NCI-H69 (cell line): ENCODE measurements at places on chromosomes 11 and 22.

GRCh38 chr11:3861683-3862082, 6.2 kb downstream of the STIM1 start:
- no peak for DNase-seq

DNA sequence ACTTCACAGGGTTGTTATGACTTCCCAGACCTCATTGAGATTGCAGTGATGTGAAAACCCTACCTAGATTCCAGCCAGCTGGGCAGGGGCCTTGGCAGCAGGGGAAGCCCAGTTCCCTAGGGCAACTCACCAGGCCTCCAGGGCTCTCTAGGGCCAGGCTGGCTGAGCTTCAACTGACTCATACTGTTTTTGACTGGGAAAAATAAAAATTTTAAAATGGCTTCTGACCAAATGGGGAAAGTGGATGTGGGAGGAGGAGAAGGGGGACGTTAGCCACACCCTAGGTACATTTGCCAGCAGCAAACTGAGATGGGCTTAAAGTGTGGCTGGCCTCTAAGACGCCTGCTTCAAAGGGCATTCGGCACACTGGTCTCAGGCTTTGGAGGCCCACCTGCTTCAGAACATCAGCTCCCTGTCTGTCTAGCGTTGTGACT, 39.0 kb downstream of the BMAL1 start:
- peak; percentile 39 for DNase-seq

DNA sequence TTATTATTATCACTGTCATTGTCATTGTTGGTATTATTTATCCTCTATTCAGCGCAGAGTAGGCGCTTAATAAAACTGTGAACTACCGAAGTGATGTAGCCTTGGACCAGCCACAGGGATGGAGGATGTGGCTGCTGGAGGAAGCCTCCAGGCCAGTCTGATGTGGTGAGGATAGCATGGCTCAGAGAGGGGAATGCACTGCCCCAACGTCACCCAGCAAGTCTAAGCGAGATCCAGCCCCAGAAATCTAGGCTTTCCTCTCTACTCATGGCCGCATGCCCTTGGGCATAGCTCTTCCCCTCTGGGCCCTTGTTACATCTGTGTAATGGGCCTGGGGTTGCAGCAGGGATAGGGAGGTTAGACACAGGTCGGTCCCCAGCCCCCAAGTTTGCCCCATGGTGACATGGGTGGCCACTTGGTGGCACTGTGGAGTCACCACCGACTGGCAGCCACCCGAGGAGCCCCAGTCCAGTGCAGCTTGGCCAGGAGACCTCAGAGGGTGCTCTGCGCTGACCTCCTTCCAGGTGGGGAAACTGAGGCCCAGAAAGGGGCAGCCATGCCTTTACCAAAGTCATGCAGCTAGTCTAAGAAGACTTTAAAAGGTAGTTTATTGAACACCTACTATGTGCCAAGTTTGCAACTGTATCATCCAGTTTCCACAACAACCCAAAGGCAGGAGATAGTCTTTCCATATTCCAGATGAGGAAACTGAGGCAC, 395.7 kb downstream of the MN1 start:
- peak; percentile 32 for DNase-seq

- DNase-seq, result no peak
Measured at GRCh38 chr11:75159151-75159953, 8.4 kb downstream of the SLCO2B1 start.

GRCh38 chr22:17836992-17837742, 62.9 kb upstream of the BID start:
- peak; percentile 31 for DNase-seq

DNA sequence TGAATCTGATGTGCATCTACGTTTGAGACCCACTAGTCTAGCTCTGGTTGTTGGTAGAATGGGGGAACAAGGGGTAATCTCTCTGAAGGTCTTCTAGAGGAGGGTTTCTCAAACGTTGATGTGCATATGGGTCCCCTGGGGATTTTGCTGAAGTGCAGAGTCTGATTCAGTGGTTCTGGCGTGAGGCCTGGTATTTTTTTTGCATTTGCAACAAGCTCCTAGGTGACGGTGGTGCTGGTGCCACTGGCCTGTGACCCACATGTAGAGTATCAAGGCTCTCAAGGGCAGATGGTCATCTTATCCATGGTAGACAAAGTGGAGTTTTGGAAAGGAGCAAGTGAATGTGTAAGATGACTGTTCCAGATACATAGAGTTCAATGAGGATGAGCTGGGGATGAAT, 97.1 kb downstream of the CEP164 start:
- no peak for DNase-seq

- peak; percentile 11 for DNase-seq
Measured at GRCh38 chr22:26494506-26494905, 10.8 kb downstream of the SRRD start.

GRCh38 chr11:1748636-1749394, 1.6 kb downstream of the IFITM10 start:
- peak; percentile 56 for DNase-seq

- no peak for DNase-seq
Measured at GRCh38 chr11:118202599-118203422, 22.0 kb downstream of the JAML start.

DNA sequence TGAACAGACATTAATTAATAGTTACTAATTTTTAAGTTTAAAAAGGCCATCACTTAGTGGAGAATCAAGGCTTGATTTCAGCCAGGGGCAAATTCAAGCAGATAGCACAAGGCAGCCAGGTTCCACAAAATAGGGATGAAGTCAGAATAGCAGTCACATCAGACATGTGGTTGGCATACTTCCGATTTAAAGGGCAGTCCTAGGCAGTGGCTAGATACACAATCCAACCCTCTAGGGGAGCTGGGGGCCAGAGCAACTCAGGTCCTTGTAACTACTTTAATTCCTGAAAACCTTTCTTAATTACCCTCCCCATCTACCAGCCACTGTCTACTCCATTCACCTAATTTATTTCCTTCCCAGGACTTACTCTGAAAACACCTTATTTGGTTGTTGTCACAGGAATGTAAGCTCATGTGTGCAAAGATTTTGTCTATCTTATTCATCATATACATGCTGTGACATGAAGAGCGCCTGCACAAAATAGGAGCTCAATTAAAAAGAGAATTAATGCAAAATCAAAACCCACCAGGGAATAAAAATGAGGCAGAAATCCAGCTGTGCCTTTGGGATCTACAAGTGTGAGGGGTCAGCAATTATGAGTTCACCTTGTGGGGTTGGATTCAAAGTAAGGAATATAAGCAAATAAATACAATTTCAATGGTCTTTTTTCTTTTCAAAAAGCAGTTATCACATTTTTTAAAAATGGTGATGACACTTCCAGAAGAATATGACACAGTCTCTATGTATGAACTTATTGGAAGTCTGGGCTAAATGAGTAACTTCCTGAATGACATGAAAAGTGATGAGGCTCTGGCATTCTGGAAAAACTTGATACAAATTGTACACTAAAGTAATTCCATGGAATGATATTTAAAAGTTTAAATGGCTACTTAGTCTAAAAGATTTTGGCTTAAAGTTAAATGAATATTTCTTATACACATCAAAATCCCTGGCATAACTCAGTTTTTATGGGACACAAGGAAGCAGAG, 53.8 kb downstream of the COPB1 start:
- no peak for DNase-seq

DNA sequence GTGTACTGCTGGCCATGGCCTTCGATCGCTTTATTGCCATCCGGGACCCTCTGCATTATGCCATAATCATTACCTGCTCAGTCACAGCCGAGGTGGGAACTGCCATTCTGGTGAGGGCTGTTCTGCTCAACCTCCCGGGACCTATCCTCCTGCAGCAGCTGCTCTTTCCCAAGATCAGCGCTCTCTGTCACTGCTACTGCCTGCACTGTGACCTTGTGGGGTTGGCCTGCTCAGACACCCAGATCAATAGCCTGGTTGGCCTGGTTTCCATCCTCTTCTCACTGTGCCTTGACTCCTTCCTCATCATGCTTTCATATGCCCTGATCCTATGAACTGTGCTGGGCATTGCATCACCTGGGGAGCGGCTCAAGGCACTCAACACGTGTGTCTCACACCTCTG, 24.9 kb upstream of the TRIM21 start:
- no peak for DNase-seq

DNA sequence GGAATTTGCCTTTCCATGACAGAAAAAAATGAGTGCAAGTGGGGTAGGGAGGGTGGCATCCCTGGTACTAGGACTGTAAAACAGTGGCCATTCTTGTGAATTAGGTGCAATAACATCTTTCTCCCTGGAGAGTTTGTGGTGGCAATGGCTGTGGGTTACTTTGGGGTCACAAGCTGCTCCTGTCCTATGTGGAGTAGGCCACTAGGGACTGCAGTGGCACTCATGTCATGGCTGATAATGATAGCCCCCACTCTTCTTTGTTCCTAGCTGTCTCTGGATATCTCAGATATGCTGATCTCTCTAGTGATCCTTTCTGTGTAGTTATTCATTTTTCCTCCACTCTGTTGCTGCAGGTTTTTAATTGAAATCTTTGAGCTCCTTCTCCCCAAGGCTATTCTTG, 270.5 kb upstream of the CHORDC1 start:
- DNase-seq, result no peak

GRCh38 chr11:109405671-109406070, 16.3 kb upstream of the C11orf87 start:
- no peak for DNase-seq

- DNase-seq, result peak; percentile 74
Measured at GRCh38 chr11:16833026-16833425, 94.6 kb downstream of the C11orf58 start.

- no peak for DNase-seq
Measured at GRCh38 chr11:81792416-81792815, 941.2 kb downstream of the FAM181B start.

DNA sequence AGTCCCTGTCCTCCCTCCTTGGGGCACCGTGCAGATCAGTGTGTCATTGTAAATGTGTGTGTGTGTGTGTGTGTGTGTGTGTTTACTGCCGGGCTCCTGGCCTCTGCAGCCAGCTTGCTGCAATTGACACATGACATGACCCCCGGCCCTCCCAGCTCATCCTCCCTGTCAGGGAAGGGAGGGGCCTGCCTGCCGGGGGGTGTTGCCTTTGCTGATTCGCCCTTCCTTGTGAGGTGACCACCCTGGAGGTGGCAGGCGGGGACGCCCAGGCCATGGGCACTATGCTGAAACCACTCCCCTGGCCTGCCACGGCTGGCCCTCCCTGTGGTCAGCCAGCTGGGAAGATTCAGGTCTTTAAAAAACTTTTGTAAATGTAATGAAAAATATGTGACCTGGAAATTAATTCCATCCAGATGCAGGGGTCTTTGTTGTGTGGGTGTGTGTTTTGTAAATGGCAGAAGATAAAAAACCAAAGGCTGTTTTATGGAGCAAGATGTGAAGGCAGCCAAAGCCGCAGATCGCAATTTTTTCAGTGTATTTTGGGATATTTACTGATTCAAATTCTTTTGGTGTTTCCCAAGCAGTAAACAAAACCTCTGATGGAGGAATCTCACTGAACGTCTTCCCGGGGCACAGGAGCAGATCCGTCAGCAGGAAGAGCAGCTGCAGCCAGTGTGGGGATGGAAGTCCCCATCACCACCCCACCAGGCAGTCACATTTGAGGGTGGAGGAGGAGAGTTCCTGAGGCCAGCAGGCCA, 23.2 kb downstream of the SHISAL1 start:
- DNase-seq, result no peak

- DNase-seq, result peak; percentile 88
Measured at GRCh38 chr11:64181506-64182411, 4.2 kb upstream of the STIP1 start.

- DNase-seq, result no peak
Measured at GRCh38 chr22:32685512-32685911, 116.0 kb upstream of the TIMP3 start.

DNA sequence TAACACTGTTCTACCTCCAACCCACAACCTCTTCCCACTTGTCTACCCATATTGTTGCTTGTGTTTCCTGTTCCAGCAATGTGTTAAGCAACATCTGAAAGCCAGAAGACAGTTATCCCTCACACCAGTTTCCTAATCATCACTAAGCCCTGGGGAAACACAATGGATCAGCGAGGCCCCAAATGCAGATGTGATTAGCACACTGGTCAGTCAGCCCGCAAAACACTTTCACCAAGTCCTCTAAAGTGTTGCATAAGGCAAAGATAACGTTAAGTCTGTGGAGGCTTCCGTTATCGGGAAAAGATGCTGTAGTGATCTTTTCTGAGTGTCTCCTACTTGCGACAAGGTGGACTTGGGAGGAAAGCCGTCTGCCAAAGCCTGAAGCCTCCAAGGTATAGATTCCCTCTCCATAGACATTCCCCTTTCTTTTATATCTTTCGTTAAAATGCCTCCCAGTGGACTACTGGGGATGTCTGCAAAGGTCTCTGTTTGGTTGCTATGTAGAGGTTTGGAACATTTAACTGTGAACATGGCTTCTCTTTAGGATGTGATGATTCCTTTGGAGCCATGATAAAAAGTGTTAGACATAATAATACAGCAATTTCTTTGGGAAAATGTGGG, at the start of gene MS4A3:
MS4A3 (plus strand) TSS at position 317 of the 621 bp plus-strand sequence. CDS start 4,496 bp downstream, outside the sequence.
- DNase-seq, result no peak

GRCh38 chr11:61352038-61352437, 9.6 kb downstream of the CYB561A3 start:
- DNase-seq, result no peak

DNA sequence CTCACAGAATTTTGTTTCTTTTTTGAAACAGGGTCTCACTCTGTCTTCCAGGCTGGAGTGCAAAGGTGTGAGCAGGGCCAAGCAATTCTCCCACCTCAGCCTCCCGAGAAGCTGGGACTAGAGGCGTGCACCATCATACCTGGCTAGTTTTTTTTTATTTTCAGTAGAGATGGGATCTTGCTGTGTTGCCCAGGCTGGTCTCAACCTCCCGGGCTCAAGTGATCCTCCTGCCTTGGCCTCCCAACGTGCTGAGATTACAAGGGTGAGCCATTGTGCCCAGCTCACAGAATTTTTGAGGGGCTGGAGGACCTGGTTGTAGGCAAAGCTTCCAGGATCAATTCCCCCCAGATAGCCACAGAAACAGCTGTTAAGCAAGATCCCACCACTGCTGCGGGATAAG, 47.1 kb upstream of the RBFOX2 start:
- no peak for DNase-seq

- DNase-seq, result peak; percentile 29
Measured at GRCh38 chr22:24510637-24511625, 15.8 kb downstream of the UPB1 start.

DNA sequence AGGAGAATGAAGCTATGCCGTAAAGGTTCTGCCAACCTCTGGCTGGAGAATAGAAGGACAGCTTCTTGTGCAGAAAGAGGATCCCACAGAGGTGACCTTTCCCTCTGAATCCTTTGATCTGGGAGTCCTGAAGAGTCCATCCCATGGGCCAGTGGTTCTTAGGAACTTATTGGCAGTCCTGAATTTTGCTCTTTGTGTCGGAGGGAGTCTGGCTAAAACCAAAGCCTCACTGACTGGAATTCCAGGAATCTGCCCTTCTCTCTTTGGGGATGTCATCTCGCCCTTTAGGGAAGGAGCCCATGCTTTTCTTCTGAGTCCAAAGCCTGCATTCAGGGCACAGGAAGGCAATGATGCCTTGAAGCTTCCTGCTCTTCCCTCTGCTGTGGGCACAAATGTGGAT, 45.5 kb downstream of the PKNOX2 start:
- no peak for DNase-seq

DNA sequence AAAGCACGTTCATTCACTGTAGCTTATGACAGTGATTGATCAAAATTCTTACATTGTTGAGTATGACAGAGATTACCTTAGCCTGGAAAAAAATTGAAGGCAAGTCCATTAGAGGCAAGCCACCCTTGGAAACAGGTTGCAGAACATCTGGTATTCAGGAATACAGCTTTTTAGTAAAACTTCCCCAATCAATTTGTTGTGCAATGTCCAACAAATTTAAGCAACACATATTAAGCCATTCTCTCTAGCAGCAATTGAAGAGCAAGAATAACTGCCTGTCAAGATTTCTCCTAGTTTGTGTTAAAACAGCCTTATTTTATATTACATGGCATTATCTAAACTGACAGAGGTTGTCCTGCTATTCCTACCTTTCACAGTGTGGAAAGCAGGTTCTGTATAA, 37.0 kb downstream of the BCL2L13 start:
- DNase-seq, result no peak
